ENCODE measurements at places on chromosomes 12 and 14. TPM values are rescaled to one million over a fixed set of nuclear protein-coding genes. Genes with fewer than 3 reads are reported as not detected.

- peak; percentile 60 for DNase-seq
Observed at GRCh38 chr14:93892923-93893558, 34.1 kb upstream of the FAM181A start.

- DNase-seq, result no peak
Observed at GRCh38 chr12:122086641-122087285, 8.2 kb downstream of the MLXIP start.

Gene AHNAK2
- total RNA-seq, result 950 TPM

Gene FGF23
- not detected for total RNA-seq

Gene RPGRIP1
- not detected for total RNA-seq
